ENCODE measurements at places on chromosomes 16 and 17. TPM values are rescaled to one million over a fixed set of nuclear protein-coding genes. Genes with fewer than 3 reads are reported as not detected.

The CCDC154 gene
- 10.0 TPM for polyA plus RNA-seq

The ALOXE3 gene
- polyA plus RNA-seq: not detected

The DNAH9 gene
- polyA plus RNA-seq: 9.3 TPM

The STX8 gene
- polyA plus RNA-seq: 56.0 TPM

DNA sequence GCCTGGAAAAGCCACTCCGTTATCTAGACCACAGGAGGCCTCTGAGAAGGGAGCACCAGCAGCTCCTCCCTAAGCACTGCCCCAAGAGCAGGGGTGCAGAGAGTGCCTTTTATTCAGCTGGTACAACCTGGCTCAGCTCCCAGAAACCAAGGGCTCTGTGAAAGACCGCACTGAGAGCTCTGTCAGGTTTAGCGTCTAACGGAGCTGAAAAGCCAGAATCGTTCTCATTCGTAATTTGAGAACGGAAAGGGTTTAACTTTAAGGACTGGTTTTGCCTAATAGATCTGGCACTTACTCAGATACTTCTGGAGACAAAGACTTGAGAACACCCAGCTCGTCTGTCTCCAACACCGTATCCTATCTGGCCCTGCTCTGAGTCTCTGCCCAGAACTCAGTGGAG, 13.5 kb downstream of the MPG start:
- DNase-seq: no peak

- no peak for DNase-seq
Observed at GRCh38 chr17:20313891-20314290, 153.4 kb downstream of the LGALS9B start.

Measured in right lung (tissue), 10 donors.